ENCODE measurements at places on chromosomes 7 and 10. TPM values are rescaled to one million over a fixed set of nuclear protein-coding genes. Genes with fewer than 3 reads are reported as not detected.

DNA sequence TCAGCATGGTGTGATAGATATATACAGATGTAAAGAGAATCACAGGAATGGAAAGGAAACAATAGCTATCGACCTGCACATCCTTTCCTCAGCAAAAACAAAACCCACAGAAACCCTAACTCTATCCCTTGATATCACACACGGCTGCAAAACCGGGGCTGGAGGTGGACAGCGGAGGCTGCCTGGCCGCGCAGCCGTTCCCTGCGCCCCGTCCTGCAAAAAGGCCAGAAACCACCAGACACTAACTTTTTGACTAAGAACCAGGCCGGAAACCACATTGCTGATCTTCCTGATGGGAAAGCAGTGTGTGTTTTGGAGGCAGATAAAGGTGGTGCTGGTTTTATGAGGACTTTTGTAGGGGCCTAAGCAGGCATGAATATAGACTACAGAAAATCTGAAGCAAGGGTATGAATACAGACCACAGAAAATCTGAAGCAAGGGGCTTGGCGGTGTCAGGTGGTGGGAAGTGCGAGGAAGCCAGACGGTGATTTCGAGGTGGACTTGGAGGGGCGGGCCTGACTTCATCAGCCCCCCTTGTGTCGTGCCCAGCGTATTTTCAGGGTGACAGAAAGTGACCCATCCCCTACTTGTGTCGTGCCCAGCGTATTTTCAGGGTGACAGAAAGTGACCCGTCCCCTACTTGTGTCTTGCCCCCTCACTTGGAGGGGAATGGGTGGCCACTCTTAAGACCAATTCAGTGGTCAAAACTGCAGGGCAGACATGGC is 123.3 kb downstream of the WDR37 start:
- H3K4me3 ChIP-seq, result no peak overlapping the region
- H3K36me3 ChIP-seq, result no peaks in the 10 kb centered on the region
- H3K27me3 ChIP-seq, result no peaks in the 10 kb centered on the region
- no peaks in the 10 kb centered on the region for H3K4me1 ChIP-seq
- peak; percentile 10 for DNase-seq

Gene CADPS2
- total RNA-seq, result 74.7 TPM

Gene SPDYE11
- total RNA-seq, result not detected

DNA sequence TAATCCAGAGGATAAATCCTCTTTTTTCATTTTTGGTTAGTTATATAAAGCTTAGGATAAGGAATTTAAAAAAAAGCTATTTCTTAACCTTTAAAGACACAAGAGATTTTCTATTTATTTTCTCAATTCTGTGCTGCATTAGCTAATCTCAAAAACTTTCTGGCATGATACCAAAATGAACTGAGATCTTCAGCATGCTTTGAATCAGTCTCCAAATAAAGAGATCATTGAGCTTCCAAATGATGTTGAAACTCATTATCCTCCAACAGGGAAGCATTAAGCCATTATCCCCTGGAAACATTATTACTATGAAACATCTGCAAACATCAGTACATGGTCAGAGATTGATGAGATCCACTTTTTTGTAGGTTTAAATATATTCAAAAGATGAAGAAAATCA is 350.3 kb upstream of the TEX47 start:
- no peaks in the 10 kb centered on the region for H3K36me3 ChIP-seq
- no peak for DNase-seq
- no peak overlapping the region for H3K27ac ChIP-seq
- H3K27me3 ChIP-seq, result no peaks in the 10 kb centered on the region
- no peak overlapping the region for H3K4me3 ChIP-seq

- peak overlapping the region; percentile 82 for H3K4me3 ChIP-seq
- no peaks in the 10 kb centered on the region for H3K36me3 ChIP-seq
- DNase-seq, result peak; percentile 76
- H3K4me1 ChIP-seq, result peaks cover 25% of the 10 kb centered on the region
- H3K27me3 ChIP-seq, result no peaks in the 10 kb centered on the region
- peak overlapping the region; percentile 83 for H3K27ac ChIP-seq
These were observed 202.1 kb upstream of the NFE2L3 start for GRCh38 chr7:25949736-25950487.

Gene GRID2IP
- not detected for total RNA-seq

DNA sequence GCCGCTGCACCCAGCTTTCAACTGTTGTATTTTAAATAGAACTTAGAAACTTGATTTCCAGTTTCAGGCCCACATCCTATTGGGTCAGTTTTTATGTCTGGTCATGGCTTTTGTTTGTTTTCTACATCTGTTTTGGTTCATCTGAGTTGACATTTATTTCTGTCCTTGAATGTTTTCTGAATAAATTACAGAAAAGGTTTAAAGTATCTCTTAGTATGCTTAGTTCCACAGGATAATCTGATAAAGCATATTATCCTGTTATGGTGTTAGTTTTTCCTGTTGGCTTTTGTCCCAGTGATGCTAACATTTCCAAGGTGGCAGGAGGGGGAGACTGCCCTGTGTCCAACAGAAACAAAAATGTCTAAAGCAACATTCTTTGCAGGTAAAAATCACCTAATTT is 733.2 kb downstream of the INHBA start:
- H3K4me3 ChIP-seq, result no peak overlapping the region
- no peak for DNase-seq
- H3K4me1 ChIP-seq, result no peaks in the 10 kb centered on the region
- no peaks in the 10 kb centered on the region for H3K36me3 ChIP-seq

DNA sequence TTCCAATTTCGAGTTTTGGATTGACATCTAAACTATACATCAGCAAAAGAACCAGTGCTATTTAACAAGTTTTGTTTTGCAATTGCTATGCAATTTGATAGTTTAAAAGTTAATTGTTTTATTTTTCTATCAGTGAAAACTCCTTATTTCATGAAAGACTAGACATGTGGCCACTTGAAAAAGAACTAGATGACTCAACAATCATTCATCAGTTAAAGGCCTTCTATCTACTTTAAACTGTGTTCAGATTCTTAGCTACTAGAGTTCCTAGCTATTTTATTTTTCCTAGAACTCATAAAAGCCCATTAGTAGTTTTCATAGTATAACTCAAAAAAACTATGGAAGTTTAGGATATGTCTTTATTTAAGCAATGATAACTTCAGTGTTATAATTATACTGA is 104.6 kb upstream of the LSM8 start:
- no peak for DNase-seq
- H3K36me3 ChIP-seq, result no peaks in the 10 kb centered on the region
- H3K27ac ChIP-seq, result no peak overlapping the region
- H3K4me1 ChIP-seq, result no peaks in the 10 kb centered on the region
- no peaks in the 10 kb centered on the region for H3K27me3 ChIP-seq

GRCh38 chr10:29608062-29608461 is 26.7 kb downstream of the SVIL start:
- no peaks in the 10 kb centered on the region for H3K4me1 ChIP-seq
- no peaks in the 10 kb centered on the region for H3K27me3 ChIP-seq
- DNase-seq, result no peak
- no peak overlapping the region for H3K27ac ChIP-seq
- no peak overlapping the region for H3K4me3 ChIP-seq

Gene TBXAS1
- 317 TPM for total RNA-seq

DNA sequence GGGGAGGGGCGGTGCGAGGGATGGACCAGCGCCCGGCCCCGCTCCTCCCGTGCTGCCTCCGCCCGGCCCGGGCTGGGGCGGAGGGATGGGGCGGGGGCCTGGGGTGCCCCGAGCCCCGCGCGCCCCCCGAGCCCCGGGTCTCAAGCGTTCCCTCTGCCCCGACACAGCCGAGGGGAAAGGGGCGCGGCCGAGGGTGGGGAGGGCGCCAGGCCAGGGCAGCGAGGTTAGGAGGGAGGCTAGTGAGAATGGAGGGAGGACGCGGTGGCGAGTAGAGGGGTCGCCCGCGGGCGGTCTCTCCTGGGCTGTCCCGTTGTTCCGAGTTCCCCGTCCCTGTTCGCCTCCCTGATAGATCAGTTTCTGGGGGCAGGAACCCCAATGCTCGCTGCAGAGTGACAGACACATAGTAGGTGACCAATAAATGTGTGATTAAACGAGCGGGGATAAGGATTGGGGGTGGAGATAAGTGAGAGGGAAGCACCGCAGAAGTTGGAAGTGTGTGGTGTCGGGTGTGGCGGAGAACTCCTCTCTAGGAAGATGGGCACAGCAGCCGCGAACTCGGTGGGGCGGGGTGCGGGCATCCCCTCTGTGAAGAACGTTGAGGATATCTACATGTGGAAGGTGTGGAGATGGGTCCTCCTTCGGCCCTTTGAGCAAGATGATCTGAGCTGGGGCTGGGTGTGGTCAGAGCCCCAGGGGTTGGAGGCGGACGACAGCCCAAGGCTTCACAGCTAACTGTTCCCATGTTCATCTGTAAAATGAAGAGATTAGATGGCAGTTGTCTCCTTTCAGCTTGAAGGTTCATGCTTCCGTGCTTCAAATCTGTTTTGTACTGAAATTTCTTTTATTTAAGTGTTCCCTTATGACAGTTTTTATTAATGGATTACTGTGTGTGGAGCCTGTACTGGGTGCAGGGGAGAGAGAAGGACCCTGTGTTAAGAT is 580 bp downstream of the ZNF775 start:
- peak; percentile 46 for DNase-seq
- no peaks in the 10 kb centered on the region for H3K27me3 ChIP-seq
- no peaks in the 10 kb centered on the region for H3K36me3 ChIP-seq
- peak overlapping the region; percentile 86 for H3K27ac ChIP-seq
- peak overlapping the region; percentile 98 for H3K4me3 ChIP-seq
- H3K4me1 ChIP-seq, result peaks cover 39% of the 10 kb centered on the region

DNA sequence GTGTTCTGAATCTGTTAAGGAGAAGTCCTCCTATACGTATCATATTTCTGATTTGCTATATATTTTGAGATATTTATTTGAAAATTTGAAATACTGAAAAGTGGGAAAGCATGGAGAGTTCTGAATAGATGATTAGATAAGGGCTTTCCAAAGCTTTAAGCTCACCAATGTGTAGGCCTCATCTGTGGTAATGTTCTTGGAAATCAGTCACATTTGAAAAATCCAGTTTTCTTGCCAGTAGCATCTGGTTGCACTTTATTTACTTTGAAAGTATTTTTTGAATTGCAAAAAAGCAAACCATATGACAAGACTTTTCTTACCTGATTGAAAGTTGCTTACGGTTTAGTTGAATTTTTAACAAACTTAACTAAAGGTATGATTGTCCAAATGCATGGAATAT is 21.7 kb downstream of the ADD3 start:
- no peak for DNase-seq
- H3K4me3 ChIP-seq, result no peak overlapping the region
- H3K36me3 ChIP-seq, result no peaks in the 10 kb centered on the region
- no peak overlapping the region for H3K27ac ChIP-seq
- H3K4me1 ChIP-seq, result peaks cover 13% of the 10 kb centered on the region

DNA sequence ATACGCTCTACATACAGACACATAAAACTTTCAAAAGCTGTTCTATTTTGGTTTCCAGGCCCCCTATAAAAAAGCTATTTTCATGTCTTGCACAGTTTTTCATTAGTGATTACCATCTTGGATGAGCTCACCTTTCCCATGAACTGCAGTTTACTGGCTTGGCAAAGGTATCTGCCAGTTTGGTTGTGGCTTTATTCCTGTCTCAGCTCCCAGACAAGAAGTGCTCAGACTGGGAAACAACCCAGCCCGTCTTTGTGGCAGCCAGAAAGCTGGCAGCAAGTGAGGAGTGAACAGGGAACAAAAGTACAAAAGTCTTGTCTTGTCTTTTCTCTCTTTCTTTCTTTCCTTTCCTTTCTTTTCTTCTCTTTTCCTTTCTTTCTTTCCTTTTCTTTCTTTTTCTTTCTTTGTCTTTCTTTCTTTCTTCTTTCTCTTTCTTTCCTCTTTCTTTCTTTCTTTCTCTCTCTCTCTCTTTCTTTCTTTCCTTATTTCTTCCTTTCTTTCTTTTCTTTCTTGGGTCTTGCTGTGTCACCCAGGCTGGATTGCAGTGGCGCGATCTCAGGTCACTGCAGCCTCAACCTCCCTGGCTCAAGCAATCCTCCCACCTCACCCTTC is 138.8 kb downstream of the CFAP58 start:
- no peaks in the 10 kb centered on the region for H3K36me3 ChIP-seq
- no peaks in the 10 kb centered on the region for H3K4me1 ChIP-seq
- H3K4me3 ChIP-seq, result no peak overlapping the region
- DNase-seq, result no peak
- H3K27me3 ChIP-seq, result no peaks in the 10 kb centered on the region

GRCh38 chr7:25982684-25983083 is 169.3 kb upstream of the NFE2L3 start:
- H3K27me3 ChIP-seq, result no peaks in the 10 kb centered on the region
- H3K36me3 ChIP-seq, result no peaks in the 10 kb centered on the region
- DNase-seq, result no peak
- no peak overlapping the region for H3K4me3 ChIP-seq
- H3K4me1 ChIP-seq, result no peaks in the 10 kb centered on the region

Gene GPR85
- 0.39 TPM for total RNA-seq

GRCh38 chr10:50325449-50326171 is 74.3 kb upstream of the ASAH2 start:
- DNase-seq, result peak; percentile 52
- H3K4me1 ChIP-seq, result peaks cover 42% of the 10 kb centered on the region
- peak overlapping the region; percentile 35 for H3K27ac ChIP-seq
- H3K4me3 ChIP-seq, result no peak overlapping the region
- H3K36me3 ChIP-seq, result no peaks in the 10 kb centered on the region

DNA sequence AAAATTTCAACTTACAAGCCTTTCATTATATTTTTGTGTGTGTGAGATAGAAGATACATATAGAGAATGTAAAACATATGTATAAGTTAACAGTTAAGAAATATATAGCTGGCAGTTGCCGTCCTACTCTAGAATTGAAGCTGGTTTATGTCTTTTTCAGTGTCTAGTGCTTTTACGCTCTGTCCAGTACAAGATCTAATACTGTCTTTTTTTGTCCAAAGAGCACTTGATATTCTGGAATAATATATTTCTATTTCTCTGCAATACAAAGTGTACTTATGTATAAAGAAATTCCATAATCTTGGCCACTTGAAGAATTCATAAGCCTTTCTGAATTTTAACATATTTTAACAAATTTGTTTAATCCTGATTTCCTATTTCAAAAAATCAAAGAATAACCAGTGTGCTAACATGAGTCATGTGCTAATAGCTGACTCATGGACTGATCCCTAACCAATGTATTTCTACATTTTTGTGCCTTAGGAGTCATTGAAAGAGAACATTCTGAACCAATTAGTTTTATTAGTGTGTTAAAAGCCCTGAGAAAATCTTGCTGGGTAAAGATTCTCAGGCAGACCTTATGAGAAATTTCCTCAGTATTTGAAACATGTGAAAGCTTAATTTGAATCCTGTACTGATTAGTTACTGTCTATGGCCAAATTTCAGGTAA is 73.2 kb upstream of the CCAR1 start:
- H3K27ac ChIP-seq, result no peak overlapping the region
- no peaks in the 10 kb centered on the region for H3K4me1 ChIP-seq
- H3K4me3 ChIP-seq, result no peak overlapping the region
- no peak for DNase-seq
- no peaks in the 10 kb centered on the region for H3K36me3 ChIP-seq

GRCh38 chr10:62573929-62574328 is 199.8 kb downstream of the ZNF365 start:
- H3K27me3 ChIP-seq, result no peaks in the 10 kb centered on the region
- no peaks in the 10 kb centered on the region for H3K36me3 ChIP-seq
- DNase-seq, result no peak
- H3K4me3 ChIP-seq, result no peak overlapping the region

Gene TMEM270
- not detected for total RNA-seq
